Activated CD4-positive, CD25-positive, alpha-beta regulatory T cell treated with anti-CD3 and anti-CD28 coated beads, Interleukin-2, amount 50 U/mL, for 72 hours (primary cell): ENCODE measurements at places on chromosomes 3 and 15.

GRCh38 chr15:22954798-22955543 lies 25.2 kb downstream of the CYFIP1 start:
- no peak for DNase-seq

GRCh38 chr3:52303811-52304210 lies 12.3 kb upstream of the DNAH1 start:
- no peak for DNase-seq

DNA sequence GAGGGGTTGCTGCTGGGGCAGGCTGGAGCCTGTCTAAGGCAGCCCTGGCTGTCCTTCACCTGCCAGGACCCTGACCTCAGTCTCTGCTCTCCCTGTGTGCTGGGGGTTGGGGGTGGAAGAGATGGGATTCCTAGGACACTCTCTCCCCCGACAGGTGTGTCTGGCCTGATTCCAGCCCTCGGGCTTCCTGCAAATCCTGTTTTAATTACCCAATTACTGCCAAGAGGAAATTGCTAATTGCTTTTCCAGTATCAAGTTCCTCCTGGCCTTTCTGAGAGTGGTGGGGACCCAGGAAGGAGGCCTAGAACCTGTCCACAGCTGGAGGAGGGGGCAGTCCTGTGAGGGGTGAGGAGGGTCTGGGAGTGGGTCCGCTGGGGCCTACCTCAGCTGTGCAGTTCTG lies 15.8 kb downstream of the PLXNA1 start:
- no peak for DNase-seq

GRCh38 chr15:80604583-80605575 lies 90.2 kb upstream of the ABHD17C start:
- DNase-seq, result no peak

DNA sequence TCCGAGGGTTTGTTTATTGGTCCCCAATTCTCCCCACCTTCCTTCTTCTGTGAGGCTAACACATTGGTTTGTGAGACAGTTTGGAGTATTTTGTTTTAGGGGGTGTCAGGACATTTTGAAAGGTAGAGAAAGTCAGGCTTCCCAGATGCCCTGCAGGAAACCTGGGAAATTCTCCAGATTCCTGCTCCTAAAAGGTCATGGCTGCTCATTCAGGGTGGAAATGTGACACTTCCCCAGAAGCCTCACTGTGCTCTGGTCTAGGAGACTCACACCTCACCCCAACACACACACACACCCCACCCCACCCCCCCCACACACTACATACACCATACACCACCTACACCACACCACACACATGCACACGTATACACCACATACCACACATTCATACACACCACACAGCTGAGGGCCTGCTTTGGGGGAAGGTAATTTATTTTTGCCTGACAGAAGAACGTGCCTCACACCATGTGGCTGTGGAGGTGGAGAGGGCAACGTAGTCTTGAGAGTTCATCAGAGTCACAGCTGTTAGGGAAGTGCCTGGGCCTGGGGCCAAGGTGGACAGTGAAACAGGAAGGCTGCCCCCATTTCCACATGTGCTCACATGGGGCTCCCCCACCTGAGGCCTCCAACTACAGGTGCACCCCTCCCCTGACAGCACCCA lies 40.4 kb upstream of the LIMD1 start:
- no peak for DNase-seq

- no peak for DNase-seq
Observed at GRCh38 chr3:156859578-156859977, 33.4 kb downstream of the LEKR1 start.

GRCh38 chr3:123163141-123163540 lies 38.6 kb upstream of the SEC22A start:
- DNase-seq, result no peak
